H54 (cell line): ENCODE measurements at places on chromosomes 7 and 10.

- no peak for DNase-seq
Observed at GRCh38 chr10:26790221-26790995, 70.3 kb downstream of the ABI1 start.

- DNase-seq: no peak
Observed at GRCh38 chr10:129531969-129532660, 65.1 kb downstream of the MGMT start.

GRCh38 chr10:49076319-49076718, 39.0 kb downstream of the VSTM4 start:
- DNase-seq: no peak

DNA sequence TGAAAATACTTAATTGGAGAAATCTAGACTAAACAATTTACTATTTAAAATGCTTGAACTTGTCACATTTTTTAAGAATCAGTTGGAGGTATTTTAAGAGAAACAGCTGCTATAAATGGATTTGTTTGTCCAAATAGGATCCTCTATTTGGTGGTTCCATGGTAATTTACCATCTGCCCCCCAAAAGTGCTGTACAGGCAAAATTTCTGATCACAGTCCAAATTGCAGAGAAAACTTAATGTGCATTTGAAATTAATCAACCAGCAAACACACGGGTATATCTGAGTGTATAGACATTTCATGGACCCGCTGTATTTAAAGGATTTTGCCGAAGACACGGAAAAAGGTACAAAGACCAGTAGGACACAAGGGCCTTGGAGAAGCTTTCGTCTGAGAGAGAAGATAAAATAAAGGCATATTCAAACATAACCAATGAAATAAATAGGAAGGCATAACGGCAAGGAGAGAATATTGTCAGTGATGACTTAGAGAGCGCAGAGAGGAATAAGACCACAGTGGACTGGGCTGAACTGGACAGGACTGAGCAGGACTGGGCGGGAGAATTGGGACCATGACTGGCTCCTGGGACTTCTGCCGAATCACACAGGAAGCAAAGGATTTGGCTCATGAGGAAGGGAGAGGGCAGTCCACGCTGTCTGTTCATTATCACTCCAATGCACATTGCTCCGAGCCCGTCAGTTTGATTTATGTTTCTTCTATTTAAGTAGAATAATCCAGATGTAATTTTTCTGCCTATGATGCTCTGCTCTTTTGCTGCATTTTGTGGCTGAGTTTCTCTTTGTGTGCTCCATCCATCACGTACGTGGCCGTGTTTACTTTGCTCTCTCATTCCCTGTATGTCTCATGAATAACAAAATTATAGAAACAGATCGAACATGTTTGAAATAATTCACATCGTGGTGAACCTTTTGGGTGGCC, 112.8 kb downstream of the PRLHR start:
- DNase-seq: no peak

DNA sequence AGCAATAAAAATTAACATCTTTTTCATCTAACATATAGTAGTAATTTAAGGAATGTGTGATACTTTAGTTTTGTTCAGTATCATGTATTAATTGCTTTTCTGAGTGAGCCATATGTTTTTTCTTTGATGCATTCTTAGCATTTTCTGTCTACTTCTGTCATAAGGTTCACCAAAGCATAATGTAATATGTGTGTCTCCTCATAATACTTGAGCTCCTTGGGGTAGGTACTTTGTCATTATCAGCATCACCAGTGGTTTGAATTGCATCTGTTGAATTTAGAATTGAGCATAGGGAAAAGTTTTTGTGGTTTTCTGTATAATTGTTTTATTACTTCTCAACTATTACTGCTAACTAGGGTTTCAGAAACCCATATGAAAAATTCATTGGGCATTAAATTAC, 26.5 kb downstream of the VPS50 start:
- DNase-seq: no peak

DNA sequence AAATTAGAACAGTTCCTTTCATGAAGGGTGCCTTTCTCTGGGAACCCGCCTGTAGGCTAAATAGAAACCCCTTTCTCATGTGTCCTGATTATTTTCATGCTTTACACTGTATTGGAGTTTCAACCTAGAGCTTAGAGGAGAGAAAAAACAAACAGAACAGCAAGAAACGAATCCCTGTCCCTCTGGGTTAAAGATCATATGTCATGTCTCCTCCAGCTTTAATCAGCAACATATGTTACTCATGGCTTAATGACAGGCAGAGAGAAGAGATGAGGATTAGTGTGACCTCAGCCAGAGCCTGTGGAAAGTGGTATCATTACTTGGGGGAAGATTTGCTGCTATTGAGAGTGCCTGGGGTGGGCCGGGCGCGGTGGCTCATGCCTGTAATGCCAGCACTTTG, 32.1 kb downstream of the CRCP start:
- no peak for DNase-seq

- no peak for DNase-seq
Observed at GRCh38 chr10:43959364-43960134, 310.9 kb upstream of the ZNF32 start.

DNA sequence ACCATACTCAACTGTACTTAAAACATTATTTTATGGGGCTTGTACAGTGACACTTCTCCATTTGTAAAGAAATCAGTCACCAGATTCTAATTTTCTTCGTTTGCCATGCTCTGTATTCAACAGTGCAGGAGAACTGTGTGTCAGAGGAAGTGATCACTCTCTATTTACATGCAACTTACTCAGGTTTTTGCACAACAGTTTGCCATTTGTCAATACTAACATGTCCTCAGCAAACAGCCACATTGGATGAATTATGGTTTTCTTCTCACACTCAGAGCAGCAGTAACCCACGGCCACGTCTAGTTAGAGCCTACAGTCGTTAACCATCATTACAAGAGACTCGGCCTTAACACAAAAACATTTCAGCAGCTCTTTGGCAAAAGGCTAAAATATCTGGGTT, 69.2 kb upstream of the SP4 start:
- DNase-seq: no peak

- no peak for DNase-seq
Observed at GRCh38 chr10:72274730-72275350, 1.1 kb downstream of the DDIT4 start.
